ENCODE measurements at places on chromosomes 4 and X.
A peak's percentile ranks its signal among the peaks of the same experiment; 100 is the strongest.

- no peak for DNase-seq
Measured at GRCh38 chrX:6685489-6685888, 150.6 kb upstream of the VCX3A start.

- no peak for DNase-seq
Measured at GRCh38 chr4:176806778-176807375, 14.2 kb upstream of the VEGFC start.

DNA sequence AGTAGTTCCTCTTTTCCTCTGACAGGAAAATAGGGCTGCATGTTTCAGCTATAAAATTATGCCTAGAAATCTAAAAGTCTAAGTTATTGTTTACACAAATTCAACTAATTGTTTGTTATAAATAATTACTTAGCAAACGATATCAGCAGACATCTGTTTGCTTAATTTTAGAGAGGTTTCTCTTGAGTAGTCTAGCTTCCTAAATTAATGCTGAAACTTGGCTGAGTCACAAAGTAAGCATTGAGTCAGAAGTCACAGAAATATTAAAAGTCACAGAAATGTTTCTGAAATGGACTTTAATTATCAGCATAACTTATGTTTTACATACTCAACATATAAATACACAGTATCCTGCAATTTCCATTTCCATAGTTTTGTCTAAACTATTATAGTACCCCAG lies 1044.0 kb downstream of the CCSER1 start:
- DNase-seq, result no peak

- DNase-seq, result no peak
Measured at GRCh38 chr4:118033148-118034052, 886 bp upstream of the NDST3 start.

DNA sequence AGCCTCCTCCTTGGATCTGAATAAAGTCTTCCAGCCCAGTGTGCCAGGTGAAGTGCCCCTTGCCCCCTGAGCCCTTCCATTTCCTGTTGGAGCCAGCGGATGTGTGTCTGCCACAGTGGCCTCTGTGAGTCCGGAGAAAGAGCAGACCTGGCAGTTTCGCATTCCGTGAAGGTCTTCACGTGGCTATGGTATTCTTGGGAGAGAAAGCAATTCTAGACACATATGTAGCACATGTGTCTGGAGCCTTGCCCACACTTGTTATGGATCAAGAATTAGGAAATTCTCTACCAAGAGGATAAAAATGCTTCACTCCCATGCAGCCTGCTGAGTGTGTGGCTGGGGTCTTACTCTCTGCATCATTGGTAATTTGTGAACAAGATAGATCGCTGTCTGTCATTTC lies 130.9 kb downstream of the REPS2 start:
- DNase-seq, result no peak

DNA sequence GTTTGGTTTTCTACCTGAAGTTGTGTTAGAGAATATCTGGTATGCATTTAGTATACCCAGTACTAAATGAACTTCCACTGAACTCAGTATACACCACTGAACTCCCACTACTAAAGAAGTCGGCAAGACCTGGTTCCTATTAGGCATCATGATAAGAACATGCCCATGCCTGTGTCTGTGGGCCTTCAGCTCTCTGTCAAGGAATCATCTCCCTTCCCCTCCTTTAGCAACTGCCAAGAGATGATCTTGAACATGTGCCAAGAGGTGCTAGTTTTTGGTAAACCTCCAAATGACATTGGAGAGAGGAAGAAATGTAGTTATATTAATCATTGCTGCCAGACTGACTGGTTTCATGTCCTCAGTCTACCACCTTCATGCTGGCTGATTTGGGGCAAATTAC lies 113.2 kb downstream of the ATP10D start:
- DNase-seq, result no peak

GRCh38 chr4:64368741-64369140 lies 40.5 kb downstream of the TECRL start:
- DNase-seq, result no peak

- no peak for DNase-seq
Measured at GRCh38 chr4:14669371-14669770, 332.9 kb upstream of the CPEB2 start.

DNA sequence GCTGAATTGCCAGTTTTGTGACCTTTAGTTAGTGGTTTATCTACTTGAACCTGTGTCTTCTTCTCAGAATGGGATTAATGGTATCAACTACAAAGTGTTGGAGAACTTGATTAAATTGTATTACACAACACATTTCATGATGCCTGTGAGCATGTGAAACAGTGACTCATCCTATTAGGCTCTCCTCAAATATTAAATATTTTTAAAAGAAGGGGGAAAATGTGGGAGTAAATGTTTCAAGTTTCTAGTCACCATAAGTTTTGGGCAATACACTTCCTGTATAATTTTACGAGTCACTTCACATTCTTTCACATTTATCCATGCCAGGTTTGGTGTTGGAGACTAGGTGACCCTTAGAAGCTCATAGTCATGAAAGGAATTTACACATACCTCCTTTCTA lies 147.0 kb downstream of the HS3ST1 start:
- DNase-seq, result no peak

GRCh38 chr4:27217261-27217769 lies 356.7 kb downstream of the STIM2 start:
- DNase-seq, result no peak

- DNase-seq, result no peak
Measured at GRCh38 chr4:87589531-87589930, 18.8 kb upstream of the DSPP start.

DNA sequence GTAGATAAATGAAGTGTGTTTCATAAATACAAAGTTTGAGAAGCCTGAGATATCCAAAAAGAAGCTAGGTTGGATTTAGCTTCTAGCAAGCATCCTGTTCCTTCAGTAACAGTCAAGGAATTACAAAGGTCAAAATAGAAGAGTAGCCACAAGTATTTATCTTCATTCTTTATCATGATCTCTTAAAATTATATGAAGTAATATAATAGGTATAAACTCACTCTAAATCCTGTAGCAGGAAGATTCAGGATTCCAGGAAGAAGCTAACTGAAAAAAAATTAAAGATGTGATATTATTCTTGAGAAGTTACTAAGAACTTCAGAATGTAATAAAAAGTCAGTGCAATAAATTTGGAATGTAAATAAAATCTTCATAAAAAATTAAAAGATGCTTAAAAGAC lies 31.1 kb upstream of the RXFP1 start:
- no peak for DNase-seq

- DNase-seq, result no peak
Measured at GRCh38 chrX:37759878-37760418, 19.9 kb upstream of the CYBB start.

- no peak for DNase-seq
Measured at GRCh38 chr4:176207839-176208238, 12.5 kb upstream of the SPATA4 start.

GRCh38 chr4:143549928-143550327 lies 36.4 kb downstream of the SMARCA5 start:
- no peak for DNase-seq

DNA sequence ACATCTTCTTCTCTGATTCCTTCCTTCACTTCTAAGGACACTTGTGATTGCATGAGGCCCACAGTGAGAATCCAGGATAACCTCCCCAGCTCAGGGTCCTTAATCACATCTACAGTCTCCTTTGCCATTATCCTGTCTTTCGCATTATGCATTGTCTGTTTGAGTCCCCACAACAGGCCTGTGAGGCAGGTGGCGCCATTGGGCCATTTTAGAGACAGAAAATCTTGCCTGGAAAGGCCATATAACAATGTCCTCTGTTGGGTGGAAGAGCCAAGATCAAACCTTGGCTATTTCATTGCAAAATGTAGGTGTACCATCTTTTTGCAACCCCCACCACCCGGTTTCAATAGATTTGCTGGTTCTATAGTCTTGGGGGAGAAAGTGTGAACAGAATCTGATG lies 11.8 kb upstream of the DCUN1D4 start:
- no peak for DNase-seq

DNA sequence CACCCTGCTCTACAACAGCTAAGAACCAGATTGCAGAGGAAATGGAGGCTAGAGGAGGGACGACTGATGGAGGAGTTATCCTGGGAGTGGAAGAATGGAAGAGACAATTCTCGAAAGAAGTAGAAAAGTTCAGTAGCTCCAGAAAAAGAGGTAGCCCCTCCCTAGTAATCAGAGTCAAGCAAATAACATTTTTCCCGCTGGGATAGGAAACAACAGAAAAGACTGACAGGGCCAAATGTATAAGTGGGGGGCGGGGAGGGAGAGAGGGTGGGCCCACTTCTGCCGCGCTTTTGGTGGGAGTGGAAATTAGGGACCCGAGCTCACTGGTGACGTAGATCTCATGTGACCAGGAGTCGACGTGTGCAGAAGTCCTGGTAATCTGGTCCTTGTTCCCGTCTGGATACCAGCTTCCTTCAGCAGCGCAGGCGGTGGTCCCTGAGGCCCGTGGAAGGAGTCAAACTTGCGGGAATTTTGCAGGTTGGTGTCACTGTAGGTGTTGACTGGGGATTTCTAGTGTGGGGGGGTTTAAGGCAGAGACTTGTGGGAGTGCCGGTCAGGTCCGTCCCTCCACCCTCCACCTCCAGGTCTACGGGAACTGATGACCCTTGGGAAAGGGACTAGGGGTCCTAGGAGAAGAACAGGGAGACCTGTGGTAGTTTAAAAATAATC lies at the start of gene TCEAL9:
TCEAL9 (plus strand) TSS at position 377 of the 669 bp plus-strand sequence. CDS start 1,179 bp downstream, outside the sequence.
- DNase-seq, result no peak

DNA sequence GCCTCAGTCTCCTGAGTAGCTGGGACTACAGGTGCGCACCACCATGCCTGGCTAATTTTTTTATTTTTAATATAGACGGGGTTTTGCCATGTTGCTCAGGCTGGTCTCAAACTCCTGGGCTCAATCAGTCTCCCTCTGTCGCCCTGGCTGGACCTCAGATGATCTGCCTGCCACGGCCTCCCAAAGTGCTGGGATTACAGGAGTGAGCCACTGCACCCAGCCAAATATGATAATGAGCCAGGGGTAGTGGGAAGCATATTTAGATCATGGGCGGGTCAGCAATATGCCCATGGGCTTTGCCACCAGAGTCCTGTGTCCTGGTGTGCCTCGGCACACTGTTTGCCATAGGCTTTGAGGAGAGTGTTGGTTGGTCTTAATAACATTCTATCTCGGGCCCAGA lies 71.8 kb downstream of the FAM193A start:
- peak; percentile 18 for DNase-seq

DNA sequence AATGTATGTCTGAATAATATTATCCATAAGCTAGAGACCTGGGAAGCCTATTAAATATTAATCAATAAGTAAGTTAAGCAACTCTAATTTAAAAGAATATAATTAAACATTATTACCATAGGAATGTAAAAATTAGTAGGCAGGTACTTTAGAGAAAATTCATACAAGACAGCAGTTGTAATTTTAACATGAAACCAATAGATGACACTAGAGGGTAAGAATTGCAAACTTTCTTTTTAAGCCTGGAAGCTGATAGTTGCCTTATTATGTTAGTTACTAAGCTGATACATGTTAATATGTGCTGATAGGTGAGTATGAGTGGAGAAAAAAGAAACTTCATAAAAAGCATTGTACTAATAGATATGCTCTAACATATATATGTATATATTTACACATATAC lies 1157.4 kb downstream of the FAM133A start:
- DNase-seq, result no peak

- no peak for DNase-seq
Measured at GRCh38 chr4:169152098-169152497, 118.7 kb downstream of the SH3RF1 start.

GRCh38 chrX:49977319-49978090 lies 55.1 kb downstream of the CLCN5 start:
- no peak for DNase-seq

DNA sequence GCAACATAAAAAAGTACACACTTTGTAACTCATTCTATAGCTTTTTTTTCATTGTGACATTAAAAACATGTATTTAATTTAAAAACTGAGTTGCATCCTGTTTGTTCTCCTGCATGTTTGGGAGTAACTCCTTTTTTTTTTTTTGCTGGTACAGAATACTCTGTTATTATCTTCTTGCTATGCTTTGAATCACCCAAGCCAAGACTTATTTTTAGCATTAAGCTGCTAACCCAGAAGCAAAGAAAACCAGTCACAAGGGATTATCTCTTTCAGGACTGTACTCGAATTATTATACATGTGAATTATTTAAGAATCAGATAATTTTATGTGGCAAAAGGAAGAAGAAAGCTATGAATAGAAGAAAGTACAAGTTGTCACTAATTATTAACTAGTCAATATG lies 194.9 kb downstream of the ADAMTS3 start:
- DNase-seq, result no peak

DNA sequence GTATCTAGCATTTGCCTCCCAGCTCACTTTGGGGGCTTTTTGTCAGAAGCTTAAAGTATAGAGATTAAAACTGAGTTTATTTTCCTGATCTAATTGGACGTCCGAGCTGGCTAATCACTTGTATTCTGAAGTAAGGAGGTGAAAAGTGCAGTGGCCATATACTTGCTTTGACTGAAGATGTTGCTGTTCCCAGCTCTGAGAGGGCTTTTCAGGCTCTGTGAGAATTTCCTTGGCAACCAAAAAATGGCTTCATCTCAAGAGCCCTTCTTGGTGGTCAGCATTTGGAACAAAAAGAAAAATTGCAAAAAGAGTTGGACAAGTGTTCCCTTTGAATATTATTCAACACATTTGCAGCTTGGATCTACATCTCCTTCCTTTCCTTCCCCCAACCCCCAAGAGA lies 67.0 kb downstream of the SLC4A4 start:
- no peak for DNase-seq

GRCh38 chrX:129808158-129808828 lies 28.5 kb downstream of the SASH3 start:
- no peak for DNase-seq

GRCh38 chrX:40170830-40171512 lies 73.2 kb upstream of the BCOR start:
- no peak for DNase-seq

- DNase-seq, result no peak
Measured at GRCh38 chrX:16125520-16126149, 2.3 kb downstream of the GRPR start.

GRCh38 chr4:107835406-107835805 lies 10.7 kb downstream of the SGMS2 start:
- DNase-seq, result no peak

- DNase-seq, result no peak
Measured at GRCh38 chr4:123419885-123420755, 23.5 kb downstream of the SPRY1 start.

- no peak for DNase-seq
Measured at GRCh38 chr4:177455561-177455970, 13.3 kb upstream of the AGA start.

- no peak for DNase-seq
Measured at GRCh38 chr4:2287594-2287915, 25.6 kb upstream of the MXD4 start.

DNA sequence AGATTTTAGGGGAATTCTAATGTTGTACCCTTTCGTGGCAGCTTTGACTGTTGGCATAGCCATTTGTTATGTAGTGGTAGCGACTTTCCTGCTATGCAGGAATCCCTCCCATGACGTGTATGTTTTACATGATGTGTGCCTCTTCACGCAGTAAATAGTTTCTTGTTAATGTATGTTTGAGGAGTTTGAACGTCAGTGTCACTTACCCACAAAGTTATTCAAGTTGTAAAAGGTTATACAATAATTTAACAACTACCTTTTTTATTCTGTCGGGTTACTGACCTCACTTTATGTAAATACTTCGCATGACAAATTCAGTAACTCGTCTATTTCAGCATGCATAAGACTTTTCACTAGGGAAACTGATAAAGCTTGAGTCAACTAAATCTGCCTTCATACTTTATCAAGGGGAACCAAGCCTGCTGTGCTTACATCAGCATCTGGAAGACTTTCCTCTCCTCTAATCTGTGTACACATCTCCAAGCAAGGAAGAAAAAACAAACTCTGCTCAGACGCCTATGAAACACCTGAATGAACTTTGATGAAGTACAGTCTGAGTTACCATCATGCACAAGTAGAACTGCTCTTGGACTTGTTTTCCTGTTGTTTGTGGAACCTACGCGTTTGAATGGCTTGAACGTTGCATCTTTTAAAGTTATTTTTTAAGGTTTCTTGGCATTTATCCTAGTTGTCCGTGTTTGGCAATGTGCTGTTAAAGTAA lies 61.2 kb downstream of the SLC9A6 start:
- no peak for DNase-seq

Measured in suprapubic skin (tissue), 4 donors.